SK-N-SH treated with all-trans-retinoic acid at 6 μM for 48 hours (cell line): ENCODE measurements at places on chromosomes 7 and 10.

DNA sequence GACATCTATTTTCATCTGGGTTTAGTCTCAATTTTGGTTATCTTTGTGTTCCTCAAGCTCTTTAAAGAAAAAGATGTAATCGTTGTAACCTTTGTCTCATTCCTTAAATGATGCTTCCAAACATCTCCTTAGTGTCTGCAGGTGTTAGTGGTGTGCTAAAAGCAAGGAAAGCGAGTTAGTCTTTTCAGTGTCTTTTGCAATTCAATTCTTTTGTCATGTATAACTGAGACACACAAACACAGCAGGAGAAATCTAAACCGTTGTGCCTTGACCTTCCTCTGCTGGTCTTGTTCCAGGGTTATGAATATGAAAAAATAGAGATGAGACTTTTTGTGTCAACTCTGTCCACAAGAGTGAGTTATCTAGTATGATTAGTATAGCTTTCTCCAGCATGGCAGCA is 40.7 kb downstream of the PIK3CG start:
- ATAC-seq: no peak

GRCh38 chr7:117384688-117385362 is 42.5 kb downstream of the ASZ1 start:
- ATAC-seq: no peak

DNA sequence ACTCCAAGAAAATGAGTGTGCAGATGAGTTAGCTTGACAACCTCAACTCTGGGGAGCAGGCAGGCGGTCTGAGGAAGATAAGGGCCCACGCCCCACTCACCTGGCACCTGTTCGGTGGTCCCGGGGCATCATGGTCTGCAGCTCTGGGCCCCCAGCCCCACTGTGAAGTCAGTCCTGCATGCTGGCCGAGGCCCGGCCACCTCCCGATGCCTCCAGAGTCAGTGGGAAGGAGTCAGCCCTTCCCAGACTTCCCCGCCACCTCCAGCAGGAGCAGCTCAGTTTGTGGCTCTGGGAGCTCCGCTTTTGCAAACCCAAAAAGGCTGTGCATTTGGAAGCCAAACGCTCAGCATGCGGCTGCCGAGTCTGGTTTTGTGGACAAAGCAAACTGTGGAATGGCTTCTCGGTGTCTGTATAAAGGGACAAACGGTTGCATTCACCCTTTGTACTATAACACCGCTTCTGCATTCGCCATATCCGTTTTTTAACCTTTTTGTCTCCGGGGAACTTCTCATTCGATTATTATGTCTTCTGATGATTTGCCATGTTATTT is 167.3 kb downstream of the CCDC3 start:
- no peak for ATAC-seq

- ATAC-seq: no peak
Measured at GRCh38 chr7:24597014-24597413, 23.8 kb downstream of the PALS2 start.

- no peak for ATAC-seq
Measured at GRCh38 chr10:113310347-113310746, 242.5 kb upstream of the HABP2 start.

DNA sequence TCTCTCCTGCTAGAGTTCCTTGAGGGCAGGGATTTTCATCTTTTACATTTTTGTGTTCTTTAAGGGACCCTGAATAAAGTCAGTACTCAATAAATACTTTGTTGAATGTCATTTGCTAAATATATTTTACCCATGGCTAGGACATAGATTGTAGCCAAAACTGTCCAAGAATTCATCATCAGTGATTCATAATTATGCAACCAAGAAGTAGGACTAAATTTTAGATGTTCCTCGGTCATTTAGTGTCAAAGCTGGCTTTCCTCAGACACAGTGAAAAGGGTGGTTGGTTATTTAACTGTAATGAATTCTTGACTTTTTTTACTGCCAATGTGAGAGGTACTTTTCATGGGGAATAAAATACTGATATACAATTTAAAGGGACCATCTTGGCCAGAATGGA is 3.3 kb downstream of the NUDT13 start:
- ATAC-seq: no peak

GRCh38 chr7:129757991-129758390 is 146.5 kb downstream of the NRF1 start:
- no peak for ATAC-seq

DNA sequence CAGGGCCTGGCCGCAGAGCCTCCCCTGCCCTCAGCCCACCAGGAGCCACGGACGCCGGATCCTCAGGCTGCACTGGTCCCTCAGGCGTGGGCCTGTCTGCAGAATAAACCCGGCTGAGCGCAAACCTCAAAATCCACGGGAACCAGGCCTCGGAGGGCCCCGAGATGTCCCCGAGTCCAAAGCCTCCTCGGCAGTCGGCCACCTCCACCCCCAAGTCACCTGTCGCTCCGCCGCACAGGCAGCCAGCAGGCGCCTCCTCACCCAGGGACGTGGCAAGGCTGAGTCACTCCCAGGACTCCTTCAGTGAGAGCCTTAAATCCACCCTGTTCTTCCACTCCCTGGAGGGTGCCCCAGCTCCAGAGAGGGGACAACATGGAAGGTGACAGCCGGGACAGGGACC is 33.2 kb downstream of the STK32C start:
- no peak for ATAC-seq

DNA sequence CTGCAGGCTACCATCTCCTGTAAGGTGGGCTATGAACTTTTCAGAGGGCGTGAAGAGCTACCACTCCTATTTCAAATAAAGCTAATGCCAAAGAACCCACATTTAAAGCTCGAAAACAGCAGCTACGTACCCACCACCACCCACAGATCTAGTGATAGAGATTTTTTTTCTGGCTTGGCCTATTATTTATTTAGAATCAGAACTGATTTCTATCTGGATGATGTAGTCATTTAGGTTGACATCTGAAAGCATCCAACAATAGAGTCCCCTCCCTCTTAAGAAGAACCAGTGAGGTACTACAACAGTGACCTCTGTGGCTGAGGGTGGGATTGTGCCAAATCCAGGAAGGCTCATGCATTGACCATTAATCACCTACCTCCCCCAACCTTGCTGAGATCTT is 113.8 kb upstream of the ADO start:
- no peak for ATAC-seq

GRCh38 chr7:139532636-139533155 is 9.2 kb downstream of the CLEC2L start:
- ATAC-seq: no peak

- no peak for ATAC-seq
Measured at GRCh38 chr10:86929468-86930380, 27.7 kb downstream of the MMRN2 start.

DNA sequence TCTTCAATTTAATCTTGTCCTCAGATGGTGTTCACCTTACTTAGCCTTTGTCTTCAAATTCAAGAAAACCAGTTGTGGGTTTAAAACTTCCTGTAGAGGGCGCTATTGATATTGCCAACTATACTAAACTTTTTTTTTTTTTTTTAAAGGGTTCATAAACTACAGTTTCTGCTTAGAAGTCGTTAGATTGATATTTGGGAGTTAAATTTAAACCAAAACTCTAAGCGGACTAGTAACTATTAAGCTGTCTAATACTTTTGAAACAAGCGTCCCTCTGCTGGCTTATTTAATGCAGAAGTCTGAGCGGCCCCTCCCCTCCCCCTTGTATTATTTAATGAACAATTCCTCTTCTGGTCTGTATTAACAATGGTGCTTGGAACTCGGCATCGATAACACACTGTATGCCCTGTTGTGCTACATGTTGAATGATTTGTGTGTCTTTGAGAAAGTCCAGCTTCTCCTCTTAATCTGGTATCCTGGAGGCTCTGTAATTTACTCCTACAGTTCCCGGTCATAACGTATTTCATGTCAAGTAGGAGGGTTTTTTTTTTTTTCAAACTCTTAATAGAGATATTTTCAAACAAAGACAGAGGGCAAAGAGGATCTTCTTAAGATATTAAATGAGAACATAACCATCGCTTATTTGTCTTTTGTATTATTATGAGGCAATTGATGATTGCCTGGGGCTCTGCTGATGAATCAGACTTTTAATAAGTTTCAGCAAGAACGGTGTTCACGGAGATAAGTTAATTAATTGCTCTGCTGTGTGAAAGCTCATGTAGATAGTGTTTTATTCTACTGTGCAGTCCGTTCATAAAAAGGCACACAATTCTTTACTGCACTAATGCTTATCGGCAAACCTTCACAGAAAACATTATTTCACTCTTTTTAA is 22.6 kb upstream of the CREB5 start:
- ATAC-seq: peak; percentile 80

GRCh38 chr10:128416231-128416630 is 290.0 kb upstream of the MKI67 start:
- ATAC-seq: no peak

- ATAC-seq: peak; percentile 15; the same call in 2 of the 3 replicates
Measured at GRCh38 chr10:79275431-79275851, 71.8 kb upstream of the PPIF start.
